ENCODE measurements at places on chromosomes 2 and 18.

DNA sequence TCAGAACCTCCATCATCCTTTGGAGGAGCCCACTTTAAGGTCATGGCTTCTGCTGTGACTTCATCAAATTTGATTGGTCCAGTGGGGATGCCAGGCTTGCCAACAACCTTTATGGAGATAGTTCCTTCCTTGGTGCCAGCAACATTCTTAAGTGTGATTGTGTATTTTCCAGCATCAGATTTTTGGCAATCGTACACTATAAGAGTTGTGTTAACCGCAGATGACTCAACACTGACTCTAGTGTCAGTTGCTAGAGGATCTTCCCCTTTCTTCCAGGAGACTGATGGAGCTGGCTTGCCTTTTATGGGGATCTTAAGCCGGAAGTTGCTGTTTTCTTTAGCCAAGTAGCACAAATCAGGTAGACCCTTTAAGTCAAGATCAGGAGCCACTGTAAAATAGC lies 98.7 kb downstream of the PLEKHA3 start:
- no peak for DNase-seq

- no peak for DNase-seq
Measured at GRCh38 chr2:172408143-172408766, 19.1 kb upstream of the ITGA6 start.

DNA sequence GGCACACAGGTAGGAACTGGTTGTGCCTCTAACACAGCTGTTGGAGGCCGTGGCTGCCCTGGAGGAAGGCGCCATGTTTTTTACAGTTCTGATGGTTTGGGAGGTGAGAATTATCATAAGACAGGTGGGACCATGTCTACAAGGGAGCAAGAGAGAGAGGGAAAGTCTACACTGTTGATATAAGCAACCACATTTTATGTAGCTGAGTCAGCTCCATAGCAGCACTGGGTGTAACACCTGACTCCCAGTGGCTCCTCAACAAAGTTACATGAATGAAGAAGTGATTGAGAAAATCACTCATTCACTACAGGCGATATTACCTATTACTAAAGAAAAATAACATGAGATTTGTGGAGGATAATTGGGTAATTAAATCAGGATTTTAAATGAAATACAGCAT lies 41.3 kb upstream of the ACAA2 start:
- no peak for DNase-seq

DNA sequence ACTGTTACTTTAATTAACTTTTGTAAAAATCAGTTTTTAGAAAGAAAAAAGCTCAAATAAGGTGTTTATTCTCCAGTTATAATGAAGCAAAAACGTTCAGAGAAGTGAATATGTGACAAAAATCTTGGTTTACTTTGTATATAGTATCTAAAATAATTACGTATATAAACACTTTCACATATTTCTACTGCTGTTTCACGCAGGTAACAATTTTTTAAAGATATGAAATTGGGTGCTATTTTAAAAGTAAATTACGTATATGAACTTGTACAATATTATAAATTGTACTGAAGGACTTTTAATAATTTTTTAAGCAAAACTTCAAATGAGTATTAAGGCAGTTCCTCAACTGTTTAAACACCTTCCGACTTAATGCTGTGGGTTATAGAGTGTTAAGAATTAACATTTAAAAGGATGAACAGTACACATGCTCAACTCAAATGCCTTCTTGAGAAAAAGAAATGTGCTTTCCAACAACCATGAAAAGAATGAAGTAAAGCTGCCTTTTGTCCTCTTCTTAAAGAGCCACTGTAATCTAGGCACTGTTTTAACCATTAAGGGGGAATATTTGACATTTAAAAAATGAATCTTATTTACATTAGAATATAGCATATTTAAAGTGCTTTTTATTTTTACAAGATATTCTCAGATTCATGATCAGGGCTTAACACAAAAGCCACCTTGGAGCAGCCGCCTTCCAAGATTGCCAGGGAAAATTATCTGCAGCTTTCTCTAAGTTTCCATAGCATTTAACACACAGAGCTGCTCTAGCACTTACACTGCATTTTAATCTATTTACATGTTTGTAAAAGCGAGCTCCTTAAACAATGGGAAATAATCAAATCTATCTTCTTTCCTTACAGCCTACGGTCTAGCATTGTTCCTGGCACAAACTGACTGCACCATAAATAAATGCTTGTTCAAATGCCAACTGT lies 56.5 kb upstream of the CDKL4 start:
- DNase-seq: no peak

- no peak for DNase-seq
Measured at GRCh38 chr18:27298214-27298804, 113.2 kb upstream of the CHST9 start.

- DNase-seq: no peak
Measured at GRCh38 chr2:201171259-201171814, 11.6 kb upstream of the CASP10 start.
